ENCODE measurements at places on chromosomes 2 and 18.

- no peak for DNase-seq
Measured at GRCh38 chr2:69716555-69717120, 25.3 kb upstream of the ANXA4 start.

GRCh38 chr18:79283929-79284328 lies 111.8 kb upstream of the NFATC1 start:
- DNase-seq: no peak

DNA sequence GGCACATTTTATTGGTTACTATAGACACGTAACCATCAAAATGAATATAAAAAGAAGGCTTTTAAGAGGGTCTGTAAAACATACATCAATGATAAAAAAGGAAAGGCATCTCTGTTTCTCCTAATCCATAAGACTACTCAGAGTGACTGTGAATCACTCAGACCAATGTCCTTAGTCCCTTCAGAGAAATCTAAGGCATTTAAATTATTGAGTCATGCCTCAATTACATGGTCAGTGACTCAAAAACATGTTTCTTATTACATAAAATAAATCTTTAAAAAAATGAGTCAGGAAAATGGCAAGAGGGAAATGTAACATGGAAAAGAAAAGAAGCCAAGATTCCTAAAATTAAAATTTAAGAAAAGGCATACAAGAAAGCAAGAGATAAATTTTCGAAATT lies 146.6 kb downstream of the ERBB4 start:
- peak; percentile 48 for DNase-seq

DNA sequence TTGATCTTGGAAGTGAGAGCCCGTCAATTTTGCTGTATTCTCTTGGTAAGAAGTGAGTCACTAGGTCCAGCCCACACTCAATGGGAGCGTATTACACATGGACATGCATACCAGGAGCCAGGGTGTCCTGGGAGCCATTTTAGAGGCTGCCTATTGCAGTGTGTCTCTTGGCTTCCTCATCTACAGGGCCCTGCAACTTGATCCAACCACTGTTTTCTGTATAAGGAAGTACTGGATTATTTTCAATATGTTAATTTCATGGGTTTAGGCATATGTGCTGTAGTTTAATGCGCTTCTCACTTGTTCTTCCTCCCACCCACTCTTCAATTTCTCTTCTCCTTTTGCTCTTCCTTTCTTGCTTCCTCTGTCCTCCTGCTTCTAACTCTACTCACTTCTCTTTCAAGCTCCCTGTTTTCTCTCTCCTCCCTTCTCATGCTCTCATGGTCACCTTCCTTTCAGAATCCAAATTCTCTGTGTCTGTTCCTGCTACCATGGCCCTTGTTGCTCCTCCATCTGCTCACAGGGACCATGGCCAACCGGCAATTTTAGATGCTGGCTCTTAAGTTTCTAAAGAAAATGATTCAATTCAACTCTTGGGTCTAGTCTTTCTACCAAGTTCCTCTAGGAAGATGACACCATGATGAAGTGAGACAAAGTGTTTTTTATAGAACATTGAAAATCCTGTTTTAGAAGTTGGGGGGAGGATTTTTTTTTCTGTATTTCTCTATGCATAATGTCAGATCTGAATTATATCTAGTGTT lies 152.0 kb upstream of the ZEB2 start:
- DNase-seq: no peak

GRCh38 chr18:58525517-58525916 lies 103.4 kb downstream of the ALPK2 start:
- peak; percentile 86 for DNase-seq

- DNase-seq: peak; percentile 58
Measured at GRCh38 chr2:9191041-9191481, 15.6 kb upstream of the ASAP2 start.

GRCh38 chr2:105134081-105134480 lies 96.2 kb downstream of the MRPS9 start:
- DNase-seq: no peak

- DNase-seq: no peak
Measured at GRCh38 chr2:86031151-86031550, 74.5 kb downstream of the POLR1A start.

DNA sequence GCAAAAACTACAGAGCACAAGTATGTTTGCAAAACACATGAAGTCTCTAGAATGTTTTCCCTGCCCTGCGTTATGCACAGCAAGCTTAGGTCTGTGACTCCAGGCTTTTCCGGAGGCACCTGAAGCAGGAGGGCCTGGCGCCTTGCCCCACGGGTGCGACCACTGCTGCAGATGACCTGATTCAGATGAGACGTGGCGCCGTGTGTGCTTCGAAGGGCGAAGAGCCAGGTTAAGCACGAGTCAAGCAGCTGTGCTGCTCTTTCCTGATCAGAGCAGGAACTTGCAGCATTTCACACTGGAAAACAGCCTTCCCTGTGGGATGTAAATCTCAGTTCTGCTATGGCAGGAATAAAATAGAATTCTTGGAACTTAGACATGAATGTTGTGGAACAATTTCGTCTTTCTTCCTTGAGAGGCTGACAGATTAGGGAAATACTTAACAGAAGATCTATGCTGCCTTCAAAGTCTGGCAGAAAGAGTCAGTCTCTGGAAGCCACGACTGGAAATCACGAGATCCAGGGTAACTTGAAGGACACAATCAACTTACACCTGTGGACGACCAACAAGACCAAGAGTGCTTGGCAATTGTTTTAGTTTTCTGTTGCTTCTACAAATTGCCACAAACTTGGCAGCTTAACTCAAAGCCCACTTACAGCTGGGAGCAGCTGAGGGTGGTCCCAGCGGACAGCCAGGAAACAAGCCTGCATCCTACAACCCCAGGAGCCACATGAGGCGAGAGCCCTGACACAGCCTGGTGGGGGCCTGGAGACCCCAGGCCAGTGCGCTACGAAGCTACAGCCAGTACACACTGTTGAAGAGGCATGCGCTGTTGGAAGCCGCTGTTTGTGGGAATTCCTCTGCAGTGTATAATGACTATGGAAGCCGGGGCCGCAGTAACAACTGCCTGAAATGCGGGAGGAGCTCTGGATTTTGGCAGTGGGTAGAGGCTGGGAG lies 42.9 kb downstream of the EIPR1 start:
- no peak for DNase-seq

DNA sequence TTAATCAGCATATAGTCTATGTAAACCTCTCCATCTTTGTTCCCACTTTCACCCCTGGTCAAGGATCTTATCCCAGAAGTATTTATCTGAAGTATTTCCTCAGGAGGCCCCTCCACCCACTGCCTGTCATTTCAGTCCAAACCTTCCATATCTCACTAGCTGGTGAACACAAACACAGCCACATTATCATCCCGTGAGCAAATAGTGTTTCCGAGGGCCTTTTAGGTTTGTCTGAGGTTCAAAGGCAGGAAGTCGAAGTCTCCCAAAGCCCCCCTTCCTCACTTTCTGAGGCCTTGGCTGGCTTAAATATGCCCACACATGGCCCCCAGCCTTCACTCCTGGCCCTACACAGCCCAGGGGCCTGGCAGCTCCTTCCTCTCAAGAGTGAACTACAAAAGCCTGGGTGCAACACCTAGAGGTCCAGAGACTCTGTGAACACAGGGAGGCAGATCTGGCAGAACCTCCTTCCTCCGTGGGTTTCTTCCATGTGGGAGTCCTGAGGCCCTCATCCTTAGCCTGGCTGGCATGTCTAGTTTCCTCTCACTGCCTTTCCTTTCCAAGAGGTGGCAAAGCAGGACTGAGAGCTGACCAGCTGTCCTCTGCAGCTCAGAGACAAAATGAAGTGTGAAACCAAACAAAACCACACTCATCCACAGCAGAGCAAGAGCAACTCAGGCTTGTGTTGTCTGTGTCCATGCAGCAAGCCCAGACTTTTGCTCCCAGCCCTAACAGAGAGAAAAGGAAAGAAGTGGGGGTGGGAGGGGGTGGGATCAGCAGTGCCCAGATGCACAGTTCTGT lies 264.2 kb downstream of the SS18 start:
- DNase-seq: no peak

- DNase-seq: no peak
Measured at GRCh38 chr2:162126527-162126926, 25.5 kb downstream of the GCG start.

DNA sequence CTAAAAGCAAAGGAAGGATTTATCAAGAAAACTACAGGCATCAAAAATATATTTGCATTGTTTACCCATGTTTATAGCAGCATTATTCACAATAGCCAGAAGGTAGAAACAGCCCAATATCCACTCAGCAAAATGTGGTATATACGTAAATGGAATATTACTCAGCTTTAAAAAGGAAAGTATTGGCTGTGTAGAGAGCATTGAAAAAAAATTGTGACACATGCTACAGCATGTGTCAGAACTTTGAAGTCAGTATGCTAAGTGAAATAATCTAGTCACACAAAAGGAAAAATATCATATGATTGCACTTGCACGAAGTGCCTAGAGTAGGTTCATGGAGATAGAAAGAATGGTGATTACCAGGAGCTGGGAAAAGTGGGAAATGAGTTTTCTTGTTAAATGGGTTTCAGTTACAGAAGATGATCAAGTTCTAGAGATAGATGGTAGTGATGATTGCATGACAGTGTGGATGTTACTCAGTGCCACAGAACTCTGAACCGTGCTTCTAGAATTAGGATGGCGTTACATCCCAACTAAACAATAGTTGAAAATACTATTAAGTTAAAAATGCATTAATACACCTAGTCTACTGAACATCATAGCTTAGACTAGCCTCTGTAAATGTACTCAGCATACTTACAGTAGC lies 20.1 kb downstream of the ANKRD12 start:
- DNase-seq: no peak

- DNase-seq: no peak
Measured at GRCh38 chr2:136207030-136207623, 89.2 kb upstream of the CXCR4 start.

- DNase-seq: no peak
Measured at GRCh38 chr2:186518945-186519344, 32.9 kb downstream of the ZC3H15 start.

- peak; percentile 58 for DNase-seq
Measured at GRCh38 chr2:96146153-96146880, 1.1 kb upstream of the DUSP2 start.

DNA sequence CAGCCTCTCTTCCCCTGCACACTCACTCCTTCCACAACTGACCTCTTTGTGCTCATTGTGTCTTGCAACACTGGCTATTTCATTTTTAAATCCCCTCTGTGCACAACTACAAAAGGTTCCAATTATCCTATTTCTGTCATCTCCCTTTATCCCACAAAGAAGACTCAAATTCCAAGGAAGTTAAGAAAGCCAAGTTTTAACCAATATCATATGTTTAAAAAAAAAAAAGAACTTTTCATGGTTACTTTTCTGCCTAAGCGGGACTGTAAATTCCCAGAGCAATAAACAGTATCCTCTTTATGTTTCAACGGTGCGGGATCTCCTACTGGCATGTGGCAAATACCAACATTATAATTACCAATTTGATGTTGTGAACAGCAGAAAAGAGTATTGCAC lies 83.8 kb downstream of the DOCK10 start:
- no peak for DNase-seq

DNA sequence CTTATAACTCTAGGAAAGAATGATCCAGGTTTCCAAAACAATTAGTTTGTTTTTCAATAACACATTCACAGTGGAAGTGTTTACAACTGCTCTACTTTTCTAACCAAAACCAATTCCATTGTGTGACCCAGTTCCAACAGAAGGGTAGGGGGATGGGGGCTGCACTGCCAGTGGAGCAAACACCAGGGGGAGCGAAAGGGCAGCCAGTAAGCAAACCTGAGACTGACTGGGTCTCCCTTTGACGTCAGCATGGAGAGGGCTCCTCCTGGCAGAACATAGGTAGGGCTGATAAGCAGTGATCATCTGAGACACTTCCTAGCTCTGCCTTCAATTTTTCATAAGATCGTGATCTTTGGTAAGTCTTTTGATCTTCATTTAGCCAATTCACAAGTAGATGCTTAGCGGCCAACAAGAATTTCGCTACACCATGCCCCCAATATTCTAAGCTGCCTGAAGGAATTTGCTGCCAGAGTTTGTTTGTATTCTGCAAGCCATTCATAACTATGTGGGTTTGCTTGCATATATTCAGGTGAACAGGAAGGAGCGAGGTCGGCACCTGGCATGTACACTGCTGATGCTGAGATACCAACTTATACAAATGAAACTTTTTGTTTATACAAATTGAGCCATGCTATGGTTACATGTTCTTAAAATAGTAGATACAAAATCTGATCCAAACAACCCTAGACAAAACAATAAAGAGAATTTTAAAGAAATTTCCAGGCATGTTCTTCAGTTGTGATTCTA lies 45.9 kb downstream of the ST6GAL2 start:
- DNase-seq: no peak

GRCh38 chr2:201768918-201769317 lies 11.8 kb downstream of the ALS2 start:
- no peak for DNase-seq

DNA sequence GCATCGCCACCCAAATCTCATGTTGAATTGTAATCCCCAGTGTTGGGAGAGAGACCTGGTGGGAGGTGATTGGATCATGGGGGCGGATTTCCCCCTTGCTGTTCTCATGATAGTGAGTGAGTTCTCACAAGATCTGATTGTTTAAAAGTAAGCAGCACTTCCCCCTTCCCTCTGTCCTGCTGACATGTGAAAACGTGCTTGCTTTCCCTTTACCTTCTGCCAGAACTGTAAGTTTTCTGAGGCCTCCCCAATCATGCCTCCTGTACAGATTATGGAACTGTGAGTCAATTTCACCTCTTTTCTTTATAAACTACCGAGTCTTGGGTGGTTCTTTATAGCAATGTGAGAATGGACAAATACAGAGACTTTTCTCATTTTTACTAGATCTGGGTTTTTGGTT lies 161.4 kb upstream of the SP5 start:
- DNase-seq: no peak

DNA sequence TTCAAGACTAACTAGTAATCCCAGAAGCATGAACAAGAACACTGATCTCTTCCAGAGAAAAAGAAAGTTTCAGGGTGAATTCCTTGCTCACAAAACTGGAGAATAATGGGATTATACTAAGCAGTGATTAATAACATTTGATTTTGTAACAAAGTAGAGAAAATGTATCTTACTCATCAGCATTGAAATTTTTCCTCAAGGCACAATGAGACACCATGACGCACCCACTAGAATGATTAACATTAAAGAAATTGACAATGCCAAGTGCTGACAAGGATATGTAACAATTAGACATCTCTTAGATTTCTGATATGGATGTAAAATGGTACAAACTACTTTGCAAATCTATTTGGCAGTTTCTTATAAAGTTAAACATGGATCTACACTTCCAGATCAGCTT lies 101.1 kb upstream of the EPHA4 start:
- peak; percentile 58 for DNase-seq

DNA sequence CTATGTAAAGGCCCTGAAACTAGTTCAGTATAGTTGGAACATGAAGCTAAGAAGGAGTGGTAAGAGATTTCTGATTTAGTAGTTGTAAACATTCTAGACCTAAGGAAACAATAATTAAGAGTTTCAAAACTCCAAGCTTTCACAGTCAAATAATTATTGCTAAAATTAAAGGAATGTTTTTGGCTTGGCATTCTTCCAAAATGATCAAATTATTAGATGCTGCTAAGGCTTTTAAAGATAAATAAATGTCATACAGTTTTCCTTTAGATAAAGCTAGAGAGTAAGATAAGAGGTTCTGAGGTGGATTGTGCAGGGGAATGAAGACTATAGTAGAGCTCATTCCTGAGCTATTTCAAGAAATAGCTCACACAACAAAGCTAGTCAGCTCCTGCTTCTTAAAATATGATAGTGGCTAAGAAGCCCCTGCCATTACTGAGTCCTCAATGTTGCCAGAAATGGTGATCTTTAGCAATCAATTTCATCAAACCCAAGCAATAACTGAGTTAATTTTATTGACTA lies 45.3 kb downstream of the ZC3H15 start:
- DNase-seq: no peak
